Activated T-helper 1 cell treated with anti-CD3 and anti-CD28 coated beads, Interleukin-2, amount 50 U/mL, for 16 hours (primary cell): ENCODE measurements at places on chromosomes 7 and 10.

GRCh38 chr10:97020452-97021400 is 165.0 kb downstream of the SLIT1 start:
- no peak for DNase-seq

DNA sequence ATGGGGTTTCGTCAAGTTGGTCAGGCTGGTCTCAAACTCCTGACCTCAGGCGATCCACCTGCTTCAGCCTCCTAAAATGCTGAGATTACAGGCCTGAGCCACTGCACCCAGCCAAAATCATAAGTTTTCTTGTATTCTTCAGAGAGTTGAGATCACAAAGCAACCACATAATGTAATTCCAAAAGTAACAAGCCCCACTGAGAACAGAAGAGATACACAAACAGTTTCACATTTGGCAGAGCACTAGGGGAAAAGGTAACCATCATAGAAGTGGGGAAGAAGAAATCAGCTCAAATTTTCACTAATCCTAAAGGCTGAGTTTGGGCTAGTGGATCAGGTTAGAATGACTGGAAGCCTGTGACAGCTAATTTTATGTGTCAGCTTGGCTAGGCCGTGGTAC is 5.4 kb upstream of the CEP41 start:
- no peak for DNase-seq

- no peak for DNase-seq
Measured at GRCh38 chr7:4195660-4196059, 486.4 kb upstream of the FOXK1 start.

GRCh38 chr7:106015381-106016218 is 52.5 kb downstream of the CDHR3 start:
- DNase-seq, result no peak

- DNase-seq, result no peak
Measured at GRCh38 chr7:108245523-108246226, 115.5 kb upstream of the LAMB4 start.

GRCh38 chr10:21315645-21316220 is 209.7 kb downstream of the SKIDA1 start:
- no peak for DNase-seq

DNA sequence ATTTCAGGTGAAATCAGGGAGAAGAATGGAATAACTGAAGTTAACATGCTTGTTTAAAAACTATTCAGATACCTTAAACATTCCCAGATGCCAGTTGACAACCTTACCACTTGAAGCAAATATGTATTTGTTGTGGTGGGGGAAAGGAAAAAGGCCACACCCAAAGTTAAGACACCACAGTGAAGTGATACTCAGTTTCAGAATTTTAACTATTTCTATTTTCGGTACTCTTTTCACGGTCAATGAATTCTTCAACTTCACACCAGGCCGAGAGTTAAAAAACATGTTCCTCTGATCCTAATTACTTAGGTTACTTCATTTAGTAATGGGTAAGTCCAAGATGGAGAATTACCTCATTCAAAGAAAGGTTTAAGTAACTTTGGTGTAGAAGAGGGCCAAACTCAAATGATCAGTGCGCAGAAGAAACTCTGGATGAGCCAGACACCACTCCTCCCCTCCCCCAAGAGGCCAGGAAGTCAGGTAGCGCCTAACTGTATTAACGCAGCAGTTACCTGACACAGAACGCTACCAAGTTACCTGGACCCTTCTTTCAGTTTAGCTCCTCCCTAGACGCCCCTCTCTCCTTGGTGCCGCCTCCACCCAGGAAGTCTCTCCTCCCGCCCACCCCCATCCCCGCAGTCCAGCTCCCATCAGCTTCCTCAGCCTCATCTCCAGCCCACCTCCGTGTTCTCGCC is 700 bp downstream of the MTPN start:
- peak; percentile 2 for DNase-seq

GRCh38 chr10:92757066-92757710 is 67.4 kb downstream of the HHEX start:
- no peak for DNase-seq

DNA sequence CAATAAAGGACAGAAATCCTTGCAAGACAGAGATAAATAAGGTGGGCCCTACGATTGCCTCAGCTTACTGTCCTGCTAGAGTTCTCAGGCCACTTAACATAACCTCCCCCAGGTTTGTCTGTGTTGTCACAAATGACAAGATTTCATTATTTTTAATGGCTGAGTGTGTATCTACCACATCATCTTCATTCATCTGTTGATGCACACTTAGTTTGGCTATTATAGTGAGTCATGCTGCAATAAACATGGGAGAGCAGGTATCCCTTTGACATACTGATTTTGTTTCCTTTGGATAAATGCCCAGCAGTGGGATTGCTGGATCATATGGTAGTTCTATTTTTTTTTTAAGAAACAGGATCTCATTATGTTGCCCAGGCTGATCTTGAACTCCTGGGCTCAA is 60.6 kb downstream of the PRTFDC1 start:
- DNase-seq, result no peak

- no peak for DNase-seq
Measured at GRCh38 chr7:151843181-151843580, 33.7 kb downstream of the PRKAG2 start.

DNA sequence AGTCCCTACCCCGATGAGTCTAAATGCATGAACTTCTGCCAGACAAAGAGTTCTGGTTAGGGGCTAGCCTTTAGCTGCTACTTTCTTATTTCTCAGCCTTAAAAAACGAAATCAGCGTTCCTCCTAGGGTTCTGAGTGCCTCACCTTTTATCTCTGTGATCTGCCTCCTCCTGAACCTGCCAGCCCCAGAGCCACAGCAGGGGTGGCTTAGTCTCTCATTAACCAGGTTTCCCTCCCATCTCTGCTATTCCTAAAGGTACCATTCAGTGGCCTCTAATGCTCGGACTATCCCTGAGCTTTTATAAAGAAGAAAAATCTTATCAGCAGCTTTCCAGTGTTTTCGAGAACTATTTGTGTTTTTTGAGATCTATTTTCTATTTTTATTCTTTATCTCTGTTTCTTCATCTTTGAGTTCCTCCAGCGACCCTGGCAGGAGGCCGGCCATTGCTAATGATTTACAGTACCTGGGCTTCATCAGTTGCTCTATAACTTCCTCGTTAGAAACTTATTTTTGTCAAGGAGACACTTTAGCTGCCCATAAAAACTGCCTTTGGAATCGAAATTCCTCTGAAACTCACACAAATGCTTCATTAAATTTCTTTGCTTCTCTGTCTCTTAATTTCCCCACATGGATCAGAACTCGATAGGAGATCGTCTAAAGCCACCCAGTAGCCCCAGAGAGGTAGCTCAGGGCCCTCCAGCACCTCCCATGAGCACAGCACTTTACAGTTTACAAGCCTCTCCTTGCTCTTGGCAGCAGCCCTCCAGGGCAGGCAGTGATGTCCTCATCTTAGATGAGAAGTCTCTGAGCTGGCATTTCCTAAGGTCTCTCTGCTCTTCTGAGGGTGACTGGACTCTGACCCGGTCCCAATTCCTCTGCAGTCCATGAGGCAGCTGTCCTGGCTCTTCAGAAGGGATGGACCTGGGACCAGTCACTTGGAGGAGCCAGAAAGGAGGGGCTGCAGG is 149.1 kb downstream of the EBF3 start:
- no peak for DNase-seq

GRCh38 chr7:128841921-128842673 is 11.9 kb downstream of the FLNC start:
- peak; percentile 29 for DNase-seq

GRCh38 chr10:3772361-3773171 is 12.4 kb downstream of the KLF6 start:
- no peak for DNase-seq

DNA sequence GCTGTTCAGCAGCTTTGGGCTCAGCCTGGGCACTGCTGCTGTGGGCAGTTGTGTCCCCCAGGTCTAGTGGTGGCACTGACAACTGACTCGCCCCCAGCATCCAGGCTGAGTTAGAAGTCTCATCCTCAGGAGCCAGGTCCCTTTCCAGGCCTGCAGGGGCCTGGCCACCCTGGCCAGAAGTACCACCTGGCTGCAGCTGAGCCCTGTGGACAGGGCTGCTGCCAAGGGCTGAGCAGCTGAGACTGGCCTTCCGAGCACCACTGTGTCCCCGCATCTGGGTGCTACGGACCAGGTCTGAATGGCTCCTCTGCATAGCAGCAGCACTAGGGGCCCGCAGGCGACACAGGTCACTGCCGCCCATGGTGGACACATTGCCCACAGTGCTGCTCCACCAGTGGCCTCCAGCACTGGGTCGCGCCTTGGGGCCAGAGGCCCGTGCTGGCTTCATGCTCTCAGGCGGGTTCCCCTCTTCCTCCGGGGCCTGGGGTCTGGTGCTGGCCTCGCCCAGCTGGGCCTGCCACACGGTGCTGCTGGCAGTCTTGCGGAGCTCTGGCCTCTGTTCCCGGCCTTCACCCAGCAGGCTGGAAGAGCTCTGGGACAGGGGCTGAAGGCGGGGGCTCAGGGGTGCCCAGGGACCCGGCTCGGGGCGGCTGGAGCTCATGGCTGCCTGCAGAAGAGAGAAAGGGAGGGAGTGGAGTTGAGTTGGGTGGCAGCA is 6.2 kb downstream of the GPRIN2 start:
- DNase-seq, result no peak

- no peak for DNase-seq
Measured at GRCh38 chr10:48309711-48310226, 3.3 kb downstream of the MAPK8 start.

GRCh38 chr10:44934416-44935200 is 23.5 kb downstream of the TMEM72 start:
- no peak for DNase-seq

GRCh38 chr10:120495226-120496009 is 38.4 kb downstream of the PLPP4 start:
- no peak for DNase-seq

GRCh38 chr10:85668522-85668921 is 698.1 kb downstream of the GRID1 start:
- no peak for DNase-seq

DNA sequence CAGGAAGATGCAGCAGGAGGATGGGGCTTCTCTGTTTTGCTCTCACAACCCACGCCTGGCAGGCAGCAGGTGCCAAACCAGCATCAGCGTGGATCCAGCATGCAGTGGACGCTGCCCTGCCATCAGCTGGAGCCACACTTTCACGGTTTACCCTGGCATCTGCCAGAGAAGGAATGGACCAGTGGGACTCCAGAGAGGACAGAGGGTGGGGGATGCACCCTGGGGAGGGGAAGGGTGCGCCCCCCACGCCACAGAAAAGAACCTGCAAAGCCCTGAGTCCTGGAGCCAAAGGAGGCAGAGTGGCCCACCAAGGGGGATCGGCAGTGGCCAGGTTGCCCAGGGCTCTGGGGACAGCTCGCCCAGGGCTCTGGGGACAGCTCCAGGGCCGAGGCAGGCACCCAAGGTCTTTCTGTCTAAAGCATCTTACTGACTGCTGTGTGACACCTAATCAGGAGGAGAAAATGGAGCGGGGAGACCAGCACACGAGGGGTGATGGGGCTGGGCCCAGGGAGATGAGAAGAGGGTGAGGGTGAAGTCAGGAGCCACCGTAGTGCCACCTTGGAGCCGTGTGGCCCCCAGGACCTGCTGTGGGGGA is 225.1 kb downstream of the DNAJB6 start:
- no peak for DNase-seq

- no peak for DNase-seq
Measured at GRCh38 chr10:10421071-10421470, 596.6 kb upstream of the CELF2 start.

- DNase-seq, result no peak
Measured at GRCh38 chr10:75400771-75401568, 594 bp downstream of the ZNF503 start.

GRCh38 chr7:72492461-72493065 is 80.4 kb upstream of the CALN1 start:
- DNase-seq, result no peak

DNA sequence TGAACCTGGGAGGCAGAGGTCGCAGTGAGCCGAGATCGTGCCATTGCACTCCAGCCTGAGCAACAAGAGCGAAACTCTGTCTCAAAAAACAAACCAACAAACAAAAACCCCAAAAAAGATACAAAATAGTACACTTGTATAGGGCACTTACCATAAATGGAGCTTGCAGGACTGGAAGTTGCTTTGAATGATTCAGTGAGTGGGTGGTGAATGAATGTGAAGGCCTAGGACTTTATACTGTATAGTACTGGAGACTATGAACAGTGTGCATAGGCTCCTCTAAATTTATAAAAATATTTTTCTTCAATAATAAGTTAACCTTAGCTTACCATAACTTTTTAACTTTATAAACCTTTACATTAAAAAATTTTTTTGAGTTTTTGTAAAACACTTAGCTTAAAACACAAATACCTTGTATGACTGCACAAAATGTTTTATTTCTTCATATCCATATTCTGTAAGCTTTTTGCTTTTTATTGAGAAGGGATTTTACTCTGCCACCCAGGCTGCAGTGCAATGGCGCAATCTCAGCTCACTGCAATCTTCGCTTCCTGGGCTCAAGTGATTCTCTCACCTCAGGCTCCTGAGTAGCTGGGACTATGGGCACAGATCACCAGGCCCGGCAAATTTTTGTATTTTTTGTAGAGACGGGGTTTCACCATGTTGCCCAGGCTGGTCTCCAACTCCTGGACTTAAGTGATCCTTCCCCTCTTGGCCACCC is 6.9 kb upstream of the H2AZ2 start:
- DNase-seq, result no peak

DNA sequence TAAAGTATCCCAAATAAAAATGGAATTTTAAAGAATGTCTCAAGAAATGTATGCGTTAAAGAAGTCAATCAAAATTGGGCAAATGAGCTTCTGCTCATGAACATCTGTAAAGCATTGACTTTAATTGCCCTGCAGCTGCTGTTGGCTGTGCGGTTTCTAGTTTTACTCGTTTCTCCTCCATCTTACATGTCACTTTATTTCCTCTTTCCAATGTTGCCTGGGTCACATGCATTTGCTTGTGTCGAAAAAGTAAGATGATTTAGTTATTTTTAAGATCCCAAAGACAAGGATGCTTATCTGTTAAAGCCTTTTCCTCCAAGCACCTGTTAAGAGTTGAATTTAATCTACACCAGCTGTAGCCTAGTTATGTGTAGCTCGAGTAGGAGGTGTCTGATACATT is 310.4 kb downstream of the EXOC4 start:
- no peak for DNase-seq

DNA sequence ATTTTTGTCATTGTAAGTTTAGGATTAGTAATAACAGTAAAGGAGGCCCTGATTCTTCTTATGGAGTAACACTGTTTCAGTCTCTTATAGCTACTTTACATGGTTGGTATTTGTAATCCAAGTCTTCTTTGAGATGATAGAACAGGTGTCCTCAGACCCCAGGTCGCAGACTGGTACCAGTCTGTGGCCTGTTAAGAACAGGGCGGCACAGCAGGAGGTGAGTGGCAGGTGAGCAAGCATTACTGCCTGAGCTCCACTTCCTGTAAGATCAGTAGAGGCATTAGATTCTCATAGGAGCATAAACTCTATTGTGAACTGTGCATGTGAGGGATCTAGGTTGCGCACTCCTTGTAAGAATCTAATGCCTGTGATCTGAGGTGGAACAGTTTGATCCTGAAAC is 77.3 kb downstream of the STK31 start:
- DNase-seq, result no peak

DNA sequence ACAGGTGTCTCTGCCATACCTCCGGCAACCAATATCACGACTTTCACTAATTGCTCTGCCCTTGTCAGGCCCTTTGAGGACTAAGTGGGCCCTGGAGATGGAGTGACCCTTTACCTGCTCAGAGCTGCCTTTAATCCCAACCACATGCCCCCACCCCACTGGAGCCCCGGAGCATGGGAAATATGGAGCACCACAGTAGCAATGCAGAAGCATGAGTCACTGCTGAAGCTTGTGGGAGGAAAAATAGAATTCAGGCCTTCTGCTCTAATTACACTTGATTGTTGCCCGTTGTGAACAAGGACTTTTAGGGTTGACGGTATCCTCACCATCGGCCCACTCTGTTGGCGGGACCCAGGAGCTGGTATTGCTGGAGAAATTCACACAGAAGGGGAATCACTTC is 52.5 kb upstream of the FRMD4A start:
- no peak for DNase-seq

- DNase-seq, result no peak
Measured at GRCh38 chr10:75408509-75408875, 6.9 kb upstream of the ZNF503 start.
